Posterior cingulate gyrus (tissue), 11 donors: ENCODE measurements at places on chromosomes 16 and 17.
A peak's percentile ranks its signal among the peaks of the same experiment; 100 is the strongest.

DNA sequence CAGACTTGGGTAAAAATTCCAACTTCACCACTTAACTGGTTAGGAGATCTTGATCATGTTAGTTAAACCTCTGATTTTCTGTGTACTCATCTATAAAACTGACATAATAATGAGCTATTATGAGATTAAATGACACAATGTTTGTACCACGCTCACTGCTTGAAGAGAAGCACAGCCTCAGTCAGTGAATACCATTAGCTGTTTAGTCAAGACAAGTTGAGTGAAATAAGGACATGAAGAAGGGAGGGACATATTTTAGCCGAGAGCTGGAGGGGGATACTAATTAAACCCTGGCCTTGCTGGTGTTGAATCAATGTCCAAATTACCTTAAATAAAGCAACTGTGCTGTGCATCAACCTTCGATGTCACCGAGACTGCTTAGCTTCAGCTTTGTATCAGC, 105.1 kb upstream of the TOX3 start:
- DNase-seq, result no peak

- no peak for DNase-seq
Measured at GRCh38 chr17:79997011-79997660, 38.5 kb downstream of the TBC1D16 start.

- peak; percentile 15 for DNase-seq
Measured at GRCh38 chr16:4703906-4704305, 10.5 kb downstream of the NUDT16L1 start.

DNA sequence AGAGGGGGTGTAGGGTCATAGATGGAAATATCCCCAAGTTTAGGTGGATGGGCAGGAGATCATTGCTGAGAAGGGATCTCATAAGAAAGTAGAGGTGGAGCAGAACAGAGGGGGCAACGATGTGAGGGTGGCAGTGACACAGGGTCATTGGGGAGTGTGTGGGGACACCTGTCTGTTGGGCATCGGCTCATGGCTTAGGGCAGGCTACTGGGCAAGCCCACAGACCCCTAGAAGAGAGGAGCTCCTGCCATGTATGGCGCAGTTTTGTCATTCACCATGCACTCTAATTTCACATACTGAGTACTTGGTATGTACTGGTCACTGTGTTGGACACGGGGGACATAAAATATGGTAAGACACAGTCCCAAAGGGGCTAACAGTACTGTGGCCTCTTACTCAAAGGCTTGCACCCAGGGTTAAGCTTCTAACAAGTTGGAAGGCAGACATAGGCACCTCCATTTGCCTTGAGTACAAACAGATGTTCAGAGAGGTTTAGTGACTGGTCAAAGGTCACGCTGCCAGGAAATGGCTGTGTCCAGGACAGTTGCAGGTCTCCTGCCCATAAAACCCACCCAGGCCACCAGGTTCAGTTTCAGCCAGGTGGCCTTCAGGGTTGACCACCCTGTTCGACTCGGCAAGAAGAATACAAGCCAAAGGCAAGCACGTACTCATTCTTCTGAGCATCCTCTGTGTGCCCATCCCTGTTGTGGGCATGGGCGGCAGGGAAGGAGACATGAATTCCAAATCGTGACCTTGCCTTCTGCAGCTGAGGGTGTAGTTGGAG, 580.2 kb downstream of the KCNJ18 start:
- no peak for DNase-seq

DNA sequence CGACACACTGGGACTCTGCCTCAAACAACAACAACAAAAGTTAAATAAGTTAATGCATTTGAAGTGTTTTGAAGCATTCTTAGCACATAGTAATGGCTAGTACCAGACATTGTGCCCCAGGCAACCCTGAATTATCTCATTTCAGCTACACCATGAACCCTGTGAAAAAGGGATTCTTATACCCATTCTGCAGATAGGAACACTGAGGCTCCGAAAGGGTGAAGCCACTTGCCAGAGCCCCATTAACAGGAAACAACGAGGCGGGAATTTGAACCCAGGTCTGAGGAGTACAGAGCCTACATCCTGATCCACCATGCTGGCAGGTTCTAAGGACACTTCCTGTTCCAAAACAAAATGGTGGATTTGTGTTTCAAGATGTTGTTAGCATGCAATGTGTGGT, 9.2 kb downstream of the GPR139 start:
- DNase-seq, result no peak

GRCh38 chr16:71229344-71229743, 1.2 kb downstream of the HYDIN start:
- no peak for DNase-seq

DNA sequence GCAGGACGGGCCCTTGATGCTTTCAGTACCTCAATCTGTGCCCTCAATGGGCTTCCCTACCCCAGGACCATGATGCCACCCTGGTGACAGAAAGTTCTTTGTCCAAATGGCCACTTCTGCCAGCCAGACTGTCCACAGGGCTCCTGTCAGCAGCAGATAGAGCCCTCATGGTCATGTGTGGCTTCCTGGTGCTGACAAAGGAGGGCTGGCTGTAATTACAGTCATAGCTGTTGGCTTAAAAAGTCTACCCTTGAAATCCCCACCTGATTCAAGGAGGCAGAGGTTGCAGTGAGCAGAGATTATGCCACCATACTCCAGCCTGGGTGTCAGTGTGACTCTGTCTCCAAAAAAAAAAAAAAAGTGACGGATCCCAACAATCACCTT, 3.3 kb downstream of the TRPV2 start:
- DNase-seq, result no peak

GRCh38 chr17:489758-490329, 137.2 kb upstream of the RPH3AL start:
- DNase-seq, result no peak

- no peak for DNase-seq
Measured at GRCh38 chr17:50045154-50045553, 10.8 kb upstream of the ITGA3 start.

DNA sequence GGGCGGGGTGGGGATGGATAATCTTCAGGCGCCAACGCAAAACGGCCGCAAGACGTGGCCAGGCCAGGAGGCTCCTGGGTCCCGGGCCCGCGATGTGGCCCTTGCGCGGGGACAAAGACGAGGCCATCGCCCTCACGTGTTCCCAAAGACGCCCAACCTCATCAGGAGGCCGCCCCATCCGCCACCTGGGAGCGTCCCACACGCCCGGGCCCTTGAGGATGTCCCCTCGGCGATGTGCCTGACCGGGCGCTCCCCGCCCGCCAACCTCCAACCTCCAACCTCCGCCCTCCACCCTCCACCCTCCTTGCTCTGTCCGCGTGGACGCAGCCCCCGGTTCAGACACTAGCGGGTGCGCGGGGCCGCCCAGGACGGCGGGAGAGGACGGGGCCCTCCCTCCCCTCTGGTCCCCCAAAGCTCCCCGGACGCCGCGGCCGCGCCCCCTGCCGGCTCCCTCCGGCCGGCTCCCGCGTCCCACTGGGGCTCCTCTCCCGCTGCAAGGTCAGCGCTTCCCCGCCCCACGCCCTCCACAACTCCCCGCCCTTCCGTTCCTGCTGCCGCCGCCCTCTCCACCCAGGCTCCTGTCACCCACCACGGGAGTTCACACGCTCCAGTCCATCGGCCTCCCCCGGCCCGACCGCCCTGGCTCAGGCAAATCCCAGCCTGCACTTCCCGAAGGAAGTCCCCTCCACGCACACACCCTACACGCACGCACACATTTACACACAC, 250.8 kb upstream of the RPL38 start:
- DNase-seq, result peak; percentile 51

GRCh38 chr17:42078396-42079043, 19.8 kb downstream of the ZNF385C start:
- DNase-seq, result no peak

DNA sequence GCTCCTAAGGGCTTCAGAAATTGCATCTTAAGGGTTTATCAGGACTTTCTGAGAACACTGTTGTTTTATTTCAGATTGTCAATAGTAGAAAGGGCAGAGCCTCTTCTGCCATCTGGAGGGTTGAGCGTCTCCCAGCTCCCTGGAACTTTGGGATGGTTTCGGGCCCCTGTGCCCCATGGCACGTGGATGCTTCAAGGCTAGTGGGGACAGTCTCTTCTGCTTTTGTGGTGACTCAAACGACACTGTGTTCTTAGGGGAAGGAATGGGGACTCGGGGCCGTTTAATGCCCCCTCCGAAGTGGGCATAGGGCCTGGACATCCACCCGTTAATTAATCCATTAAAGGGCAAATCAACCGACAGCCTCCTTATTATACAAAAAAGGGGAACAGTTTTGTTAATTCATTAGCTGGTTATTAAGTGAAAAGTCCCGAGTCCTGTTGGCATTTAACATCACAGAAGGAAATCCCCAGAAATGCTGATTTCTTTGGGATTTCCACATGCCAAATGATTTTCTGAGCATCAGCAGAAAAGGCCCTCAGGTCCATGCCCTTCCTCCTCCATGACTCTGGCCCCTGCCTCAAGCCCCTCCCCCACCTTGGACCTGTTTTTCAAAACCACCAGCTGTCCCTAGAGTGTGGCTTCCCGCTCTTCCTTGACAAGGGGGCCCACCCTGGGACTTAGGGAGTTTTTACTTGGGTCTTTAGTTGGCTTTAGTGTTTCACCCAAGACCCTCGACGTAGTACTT, 68.7 kb downstream of the ARSG start:
- no peak for DNase-seq

DNA sequence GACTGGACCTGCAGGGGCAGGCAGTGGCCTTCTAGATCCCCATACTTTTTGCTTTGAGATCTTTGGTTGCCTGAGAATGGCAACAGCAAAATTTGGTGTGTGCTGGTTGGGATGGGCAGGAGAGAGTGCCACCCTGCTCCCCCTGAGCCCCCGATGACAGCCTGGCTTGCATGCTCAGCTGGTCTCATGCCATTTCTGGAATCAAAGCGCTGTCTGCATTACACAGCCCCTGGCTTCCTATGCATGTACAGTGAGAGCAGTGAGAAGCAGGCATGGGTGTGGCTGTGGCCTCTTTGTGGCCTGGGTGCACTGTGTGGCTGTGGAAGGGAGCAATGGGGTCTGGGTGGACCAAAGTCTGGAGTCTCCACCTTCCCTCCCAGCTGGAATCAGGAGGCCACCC, 47.7 kb downstream of the NKD1 start:
- no peak for DNase-seq

DNA sequence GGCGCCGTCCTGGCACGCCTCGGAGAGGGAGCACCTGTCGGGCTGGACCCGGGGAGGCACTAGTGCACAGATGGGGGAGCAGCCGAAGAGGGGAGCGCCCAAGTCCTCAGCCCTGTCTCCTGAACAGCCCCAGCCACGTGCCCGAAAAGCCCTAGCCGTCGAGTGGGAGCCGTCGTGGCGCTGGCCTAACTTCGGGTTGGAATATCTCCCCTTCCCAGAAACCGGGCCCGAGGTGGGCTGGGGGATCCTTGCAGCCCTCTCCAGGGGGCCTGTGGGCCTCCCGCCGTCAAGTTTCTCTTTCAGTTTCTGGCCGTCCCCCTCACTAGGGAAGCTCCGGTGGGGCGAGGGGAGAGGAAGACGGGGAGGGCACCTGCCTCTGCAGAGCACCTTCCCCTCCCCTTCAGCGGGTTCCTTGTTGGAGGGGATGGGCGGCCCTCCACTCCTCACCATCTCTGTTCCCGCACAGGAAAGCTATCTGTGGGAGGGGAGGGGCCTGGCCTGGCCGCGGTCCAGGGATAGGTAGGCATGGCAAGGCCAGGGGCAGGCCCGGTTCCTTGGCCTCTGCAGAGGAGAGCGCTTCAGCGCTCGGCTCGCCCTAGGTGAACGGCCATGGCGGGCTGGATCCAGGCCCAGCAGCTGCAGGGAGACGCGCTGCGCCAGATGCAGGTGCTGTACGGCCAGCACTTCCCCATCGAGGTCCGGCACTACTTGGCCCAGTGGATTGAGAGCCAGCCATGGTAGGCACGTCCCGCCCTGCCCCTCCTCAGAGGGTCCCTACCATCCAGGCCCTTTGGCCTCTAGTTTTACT, 709 bp downstream of the STAT5A start:
- no peak for DNase-seq

GRCh38 chr16:84603140-84603816, 14.6 kb downstream of the COTL1 start:
- DNase-seq, result peak; percentile 65

DNA sequence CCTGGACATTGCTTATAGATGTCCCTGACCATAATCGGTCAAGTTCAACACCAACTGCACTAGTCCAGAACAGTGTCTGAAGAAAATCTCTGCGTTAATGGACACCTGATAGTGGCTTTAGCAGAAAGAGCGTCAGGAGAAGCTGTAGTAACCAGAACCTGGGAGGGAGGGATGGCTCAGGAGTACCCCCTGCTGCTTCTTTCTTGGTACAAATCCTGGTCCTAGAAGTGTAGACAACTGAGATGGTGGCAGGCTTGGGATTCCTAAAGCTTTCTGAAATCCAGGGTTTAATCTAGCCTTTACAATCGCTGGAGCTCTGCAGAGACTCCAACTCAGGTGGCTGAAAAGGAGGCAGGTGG, 5.4 kb downstream of the MAP3K14 start:
- DNase-seq, result no peak

DNA sequence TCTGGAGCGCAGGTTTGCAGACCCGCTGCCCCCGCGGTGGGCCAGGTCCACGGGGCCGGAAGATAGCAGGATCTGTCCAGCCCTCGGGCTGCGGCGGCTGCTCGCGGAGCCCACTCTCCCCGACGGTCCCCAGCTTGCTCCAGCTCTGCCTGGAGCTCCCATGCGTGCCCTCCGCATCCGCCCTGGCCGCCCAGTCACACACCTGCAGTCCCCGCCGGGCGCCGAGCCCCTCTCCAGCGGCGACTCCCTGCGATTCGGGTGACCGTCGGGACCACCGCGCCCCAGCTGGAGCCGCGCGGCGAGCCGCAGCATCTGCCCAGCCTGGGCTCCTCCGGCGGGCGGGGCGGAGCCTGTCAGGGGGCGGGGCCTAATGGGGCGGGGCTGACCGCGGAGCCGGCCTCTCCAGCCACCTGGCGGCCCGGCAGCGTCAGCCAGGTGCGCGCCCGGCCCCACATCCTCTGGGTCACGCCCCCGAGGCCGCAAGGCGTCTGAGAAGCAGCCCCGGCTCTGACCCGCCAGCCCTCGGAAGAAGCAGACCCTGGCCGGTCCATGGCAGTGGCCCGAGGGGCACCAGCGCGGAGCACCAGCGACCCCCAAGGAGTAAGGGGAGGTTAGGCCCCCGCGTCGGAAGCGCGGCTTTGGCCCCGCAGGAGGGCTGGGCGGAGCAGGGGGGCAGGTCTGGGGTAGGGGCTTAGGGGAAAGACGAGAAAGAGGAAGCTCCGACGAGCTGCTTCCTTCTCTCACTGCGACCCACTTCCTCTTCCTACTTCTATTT, at the start of gene PIK3R5:
Gene PIK3R5 (minus strand): TSS at position 314 of the 775 bp plus-strand sequence. CDS start 54,213 bp downstream, outside the sequence.
- DNase-seq, result no peak

- no peak for DNase-seq
Measured at GRCh38 chr17:3613124-3613523, 3.9 kb upstream of the TRPV1 start.

- no peak for DNase-seq
Measured at GRCh38 chr17:60395508-60396065, 3.7 kb upstream of the USP32 start.

DNA sequence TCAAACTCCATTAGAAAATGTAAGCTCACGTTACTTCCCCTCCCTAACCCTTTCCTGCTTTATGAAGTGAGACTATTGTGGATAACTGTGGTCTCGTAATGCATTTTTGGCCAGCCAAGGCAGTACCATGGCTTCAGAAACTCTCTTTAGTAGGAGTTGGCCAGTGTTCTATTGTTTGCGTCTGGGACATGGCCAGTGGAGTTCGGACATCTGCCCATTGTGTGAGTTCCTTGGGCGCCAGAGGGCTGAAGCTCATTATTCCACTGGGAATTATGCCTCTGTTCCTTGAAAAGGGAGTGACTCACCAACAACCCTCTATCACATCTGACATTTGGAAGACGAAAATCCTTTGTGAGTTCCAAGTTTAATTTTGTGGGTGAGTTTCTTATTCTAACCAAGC, 319.5 kb upstream of the SOX9 start:
- DNase-seq, result peak; percentile 29

- no peak for DNase-seq
Measured at GRCh38 chr16:87828071-87828906, 41.0 kb downstream of the SLC7A5 start.

GRCh38 chr16:86930663-86931373, 352.5 kb downstream of the FOXL1 start:
- DNase-seq, result no peak
